ENCODE measurements at places on chromosomes 3 and 15. TPM values are rescaled to one million over a fixed set of nuclear protein-coding genes. Genes with fewer than 3 reads are reported as not detected.
A peak's percentile ranks its signal among the peaks of the same experiment; 100 is the strongest.

- peaks cover 13% of the 10 kb centered on the region for H3K36me3 ChIP-seq
- no peaks in the 10 kb centered on the region for H3K4me1 ChIP-seq
- H3K27me3 ChIP-seq = no peaks in the 10 kb centered on the region
- DNase-seq = no peak
- H3K4me3 ChIP-seq = no peak overlapping the region
These were observed 66.7 kb downstream of the MEF2A start for GRCh38 chr15:99632521-99632920.

DNA sequence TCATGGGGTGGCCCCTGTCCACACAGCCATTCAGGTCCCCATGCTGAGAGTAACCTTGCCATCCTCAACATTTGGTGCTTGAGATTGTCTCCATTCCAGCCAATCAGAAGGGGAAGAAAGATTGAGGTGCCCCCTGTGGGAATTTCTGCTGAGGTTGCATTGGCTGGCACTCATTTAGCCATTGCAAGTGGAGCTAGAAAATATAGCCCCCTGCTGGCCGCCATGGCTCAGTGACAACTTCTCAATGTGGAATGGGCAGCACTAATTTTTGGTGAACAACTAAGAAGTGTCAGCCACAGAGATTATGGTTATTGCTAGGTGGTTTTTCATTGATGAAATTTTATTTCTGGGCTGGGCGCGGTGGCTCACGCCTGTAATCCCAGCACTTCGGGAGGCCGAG, 22.0 kb downstream of the COL6A6 start:
- H3K27ac ChIP-seq = no peak overlapping the region
- H3K27me3 ChIP-seq = peaks cover 4% of the 10 kb centered on the region
- H3K4me3 ChIP-seq = no peak overlapping the region
- DNase-seq = peak; percentile 57
- H3K4me1 ChIP-seq = no peaks in the 10 kb centered on the region

DNA sequence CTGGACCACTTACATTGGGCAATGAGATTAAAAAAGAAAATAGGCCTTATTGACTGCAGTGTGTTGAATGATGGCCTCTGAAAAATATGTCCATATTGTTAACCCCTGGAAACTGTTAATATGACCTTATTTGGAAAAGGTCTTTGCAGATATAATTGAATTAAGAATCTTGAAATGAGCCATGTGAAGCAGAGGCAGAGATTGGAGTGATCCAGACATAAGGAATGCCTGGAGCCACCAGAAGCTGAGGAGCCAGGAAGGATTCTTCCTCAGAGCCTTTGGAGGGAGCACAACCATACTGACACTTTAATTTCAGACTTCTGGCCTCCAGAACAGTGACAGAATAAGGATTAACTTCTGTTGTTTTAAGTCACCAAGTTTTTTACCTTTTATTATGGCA, 510.4 kb upstream of the AGTR1 start:
- no peak overlapping the region for H3K4me3 ChIP-seq
- no peaks in the 10 kb centered on the region for H3K27me3 ChIP-seq
- H3K4me1 ChIP-seq = no peaks in the 10 kb centered on the region
- H3K36me3 ChIP-seq = no peaks in the 10 kb centered on the region
- no peak for DNase-seq

DNA sequence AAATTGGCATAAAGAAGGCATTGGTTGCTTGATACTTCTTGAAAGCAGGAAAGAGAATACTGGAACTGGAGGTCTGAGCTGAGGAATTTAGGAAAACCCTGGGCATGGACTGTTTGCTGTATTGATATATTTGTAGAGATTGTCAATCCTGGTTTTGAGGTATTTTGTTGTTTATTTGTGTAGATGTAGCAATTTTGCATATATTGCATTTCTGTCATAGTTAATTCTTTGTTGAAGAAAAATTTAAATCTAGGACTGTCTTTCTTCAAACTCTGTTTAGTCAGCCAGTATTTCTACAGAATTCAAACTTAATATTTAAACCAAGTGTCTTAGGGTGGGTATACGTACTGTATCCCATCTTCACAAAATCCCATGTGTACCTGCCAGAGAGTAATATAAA, 9.5 kb downstream of the STT3B start:
- no peaks in the 10 kb centered on the region for H3K36me3 ChIP-seq
- H3K27me3 ChIP-seq = no peaks in the 10 kb centered on the region
- DNase-seq = no peak
- H3K4me1 ChIP-seq = peaks cover 48% of the 10 kb centered on the region

- no peak for DNase-seq
- H3K27ac ChIP-seq = no peak overlapping the region
- peaks cover 7% of the 10 kb centered on the region for H3K4me1 ChIP-seq
- H3K36me3 ChIP-seq = no peaks in the 10 kb centered on the region
- no peak overlapping the region for H3K4me3 ChIP-seq
These were observed 193.1 kb downstream of the SHQ1 start for GRCh38 chr3:72655131-72655551.

LMAN1L gene
- total RNA-seq = not detected

- no peaks in the 10 kb centered on the region for H3K27me3 ChIP-seq
- H3K4me1 ChIP-seq = peaks cover 88% of the 10 kb centered on the region
- H3K36me3 ChIP-seq = peaks cover 39% of the 10 kb centered on the region
- peak overlapping the region; percentile 70 for H3K27ac ChIP-seq
- DNase-seq = no peak
These were observed 46.5 kb downstream of the PSMD6 start for GRCh38 chr3:63976872-63977200.

DNA sequence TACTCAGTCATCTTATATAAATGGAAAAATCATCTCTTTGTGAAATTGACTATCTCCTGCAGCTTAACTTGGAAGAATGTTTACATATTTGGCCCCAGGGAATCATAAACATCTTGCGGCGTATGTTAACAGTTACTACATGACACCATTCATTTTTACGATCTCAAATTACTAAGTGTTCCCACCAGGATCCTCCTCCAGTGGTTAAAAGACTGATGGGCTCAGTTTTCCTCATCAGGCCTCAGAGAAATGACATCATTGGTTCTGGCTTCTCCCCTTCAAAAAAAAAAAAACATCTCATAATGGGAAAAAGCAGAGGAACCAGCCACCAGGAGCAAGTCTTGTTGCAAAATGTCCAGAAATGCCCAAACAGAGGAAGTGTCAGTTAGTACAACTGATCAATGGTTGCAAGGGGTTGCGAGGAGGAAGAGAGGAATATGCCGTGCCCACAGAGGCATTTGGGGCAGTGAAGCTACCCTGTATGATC, 70.5 kb upstream of the LIPC start:
- no peaks in the 10 kb centered on the region for H3K27me3 ChIP-seq
- no peak overlapping the region for H3K4me3 ChIP-seq
- H3K4me1 ChIP-seq = peaks cover 11% of the 10 kb centered on the region
- H3K27ac ChIP-seq = no peak overlapping the region

GRCh38 chr3:126160243-126161210, 19.9 kb downstream of the ALDH1L1 start:
- H3K4me1 ChIP-seq = no peaks in the 10 kb centered on the region
- no peak for DNase-seq
- H3K27me3 ChIP-seq = peaks cover 8% of the 10 kb centered on the region

GRCh38 chr3:49054344-49054862, 25.2 kb upstream of the IMPDH2 start:
- H3K4me1 ChIP-seq = no peaks in the 10 kb centered on the region
- H3K36me3 ChIP-seq = peaks cover 54% of the 10 kb centered on the region
- no peak overlapping the region for H3K27ac ChIP-seq

- no peak within 1 kb of the TSS for H3K4me3 ChIP-seq
These were observed at the start of gene EPHA6 for GRCh38 chr3:96813820-96814650. Gene EPHA6, plus strand, starts transcription at chr3:96814594.

GRCh38 chr15:73318463-73319351, 50.1 kb downstream of the HCN4 start:
- peaks cover 4% of the 10 kb centered on the region for H3K27me3 ChIP-seq
- no peak overlapping the region for H3K27ac ChIP-seq
- H3K4me3 ChIP-seq = no peak overlapping the region
- H3K4me1 ChIP-seq = no peaks in the 10 kb centered on the region
- no peak for DNase-seq

All from CD4-positive, CD25-positive, alpha-beta regulatory T cell (primary cell).